D721Med (cell line): ENCODE measurements at places on chromosomes 1 and 21.

- no peak for DNase-seq
Observed at GRCh38 chr1:87715052-87715451, 386.4 kb downstream of the LMO4 start.

DNA sequence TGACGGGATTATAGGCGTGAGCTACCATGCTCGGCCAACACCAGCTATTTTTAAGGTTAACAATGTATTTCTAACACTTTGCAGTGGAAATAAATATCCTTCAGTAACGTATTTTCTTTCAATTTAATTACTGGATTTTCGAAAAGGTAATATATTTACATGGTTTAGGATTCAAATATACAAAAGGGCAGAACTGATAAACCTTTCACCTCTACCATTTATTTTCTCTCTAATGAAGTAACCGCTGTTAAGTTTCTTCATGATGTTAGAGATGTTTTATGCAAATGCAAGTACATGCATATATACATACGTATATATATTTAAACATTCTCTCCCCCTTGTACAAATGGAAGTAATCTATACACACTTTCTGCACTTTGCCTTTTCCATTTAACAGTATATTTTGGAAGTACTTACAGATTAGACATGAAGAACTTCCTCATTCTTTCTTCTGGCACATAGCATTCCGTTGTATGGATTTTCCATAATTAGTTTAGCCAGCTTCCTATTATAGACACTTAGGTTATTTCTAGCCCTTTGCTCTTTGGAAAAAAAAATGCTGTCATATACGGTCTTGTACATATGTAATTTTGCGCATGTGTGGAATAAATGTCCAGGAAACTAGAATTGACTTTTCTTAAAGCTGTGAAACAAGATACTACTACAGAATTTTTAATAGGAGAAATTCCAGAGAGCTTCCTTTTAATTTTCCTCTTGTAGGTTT lies 14.9 kb upstream of the HJV start:
- no peak for DNase-seq

DNA sequence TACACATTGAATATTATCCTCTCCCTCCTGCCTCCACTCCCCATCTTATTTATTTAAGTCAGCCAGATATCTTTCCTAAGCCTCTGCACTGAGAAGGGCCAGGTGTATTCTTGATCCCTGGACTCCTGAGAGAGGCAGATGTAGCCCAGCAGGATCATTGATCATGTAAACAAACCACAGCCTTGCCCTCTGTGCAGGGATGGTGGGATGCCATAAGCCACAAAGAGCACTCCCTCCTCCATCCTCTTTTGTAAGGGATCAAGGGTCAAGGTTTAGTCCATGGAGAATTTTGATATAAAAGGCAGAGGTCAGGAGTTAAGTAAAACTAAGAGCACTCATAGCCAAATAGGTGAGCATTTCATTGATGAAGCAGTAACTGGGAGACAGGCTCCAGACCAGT lies 17.3 kb downstream of the PHGDH start:
- no peak for DNase-seq

DNA sequence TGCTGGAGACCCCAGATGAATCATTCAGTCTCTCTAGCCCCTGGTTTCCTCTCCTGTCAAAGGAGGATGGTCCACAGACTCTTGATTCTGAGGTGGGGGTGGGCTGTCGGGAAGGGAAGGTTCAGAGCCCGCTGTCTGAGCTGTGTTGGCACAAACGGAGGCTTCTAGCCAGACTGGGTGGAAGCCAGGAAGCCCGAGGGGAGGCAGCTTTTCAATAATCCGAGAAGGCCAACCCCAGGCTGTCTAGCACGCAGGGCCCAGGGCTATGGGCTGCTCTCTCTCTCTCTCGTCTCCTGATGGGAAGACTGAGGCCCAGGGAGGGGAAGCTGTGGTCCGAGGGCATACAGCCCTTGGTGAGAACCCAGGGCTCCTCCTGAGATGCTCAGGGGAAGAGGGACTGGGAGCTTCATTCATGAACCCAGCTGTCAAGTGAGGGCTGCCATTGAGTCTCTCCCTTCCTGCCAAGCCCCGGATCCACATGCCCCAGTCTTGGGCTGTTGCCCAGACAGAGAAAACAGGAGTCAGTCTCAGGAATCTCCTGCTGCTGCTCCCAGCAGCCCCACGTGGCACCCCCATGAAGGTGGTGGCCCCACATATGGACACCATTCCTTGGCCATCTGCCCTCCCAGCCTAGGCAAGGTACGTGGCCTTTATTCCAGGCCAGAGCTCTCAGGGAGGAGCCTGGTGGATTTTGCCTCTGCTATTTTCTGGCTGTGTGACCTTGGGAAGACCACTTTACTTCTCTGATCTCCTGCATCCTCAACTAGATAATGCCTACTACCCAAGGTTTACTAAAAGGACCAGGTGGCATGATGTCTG lies 44.4 kb downstream of the RAP1GAP start:
- no peak for DNase-seq

DNA sequence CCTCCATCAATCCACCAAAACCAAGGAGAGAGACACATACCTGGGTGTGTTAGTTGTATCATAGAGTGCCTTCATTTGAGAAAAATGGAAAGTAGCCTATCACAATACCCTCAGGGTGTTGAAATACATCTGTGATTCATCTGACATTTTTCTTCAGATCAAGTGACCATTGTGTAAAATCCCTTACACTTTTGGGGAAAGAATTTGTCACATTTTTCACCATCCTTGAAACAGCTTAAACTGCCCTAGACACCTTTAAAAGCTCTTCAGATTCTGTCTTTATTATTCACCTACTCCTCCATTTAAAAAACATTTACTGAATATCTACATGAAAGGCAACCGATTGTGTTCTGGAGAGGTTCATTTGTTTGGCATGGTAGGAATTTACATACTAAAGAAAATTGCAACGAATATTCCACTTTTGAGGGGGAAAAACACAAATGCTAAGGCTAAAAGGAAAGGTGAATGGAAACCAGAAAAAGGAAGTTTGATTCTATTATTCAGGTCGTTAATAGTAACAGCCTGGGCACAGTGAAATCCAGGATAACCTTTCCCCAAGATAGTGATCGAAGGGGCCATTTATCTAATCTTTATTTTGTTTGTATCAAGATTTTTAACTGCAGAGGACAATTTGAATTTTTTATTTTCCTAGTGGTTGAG lies 70.4 kb upstream of the SAMSN1 start:
- DNase-seq, result no peak

DNA sequence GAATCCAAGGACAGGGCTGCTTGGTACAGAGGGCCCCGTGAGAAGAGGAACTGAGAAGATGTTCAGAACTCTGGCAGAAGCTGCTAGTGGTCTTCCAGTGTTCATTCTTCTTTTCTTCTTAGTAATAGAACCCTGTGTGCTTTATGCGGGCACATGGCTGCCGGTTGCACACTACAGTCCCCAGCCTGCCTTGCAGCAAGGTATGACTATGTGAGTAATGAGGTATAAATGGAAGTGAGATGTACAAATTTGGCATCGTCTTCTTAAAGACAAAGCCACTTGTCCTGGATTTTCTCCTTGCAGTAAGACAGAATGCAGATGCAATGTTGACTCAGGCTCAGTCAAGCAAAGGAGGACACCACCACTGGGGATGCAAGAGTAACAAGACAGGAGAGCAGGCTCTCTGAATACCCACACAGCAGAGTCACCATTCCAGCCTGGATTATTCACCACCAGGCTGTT lies 15.0 kb upstream of the ATP1B1 start:
- DNase-seq, result no peak

DNA sequence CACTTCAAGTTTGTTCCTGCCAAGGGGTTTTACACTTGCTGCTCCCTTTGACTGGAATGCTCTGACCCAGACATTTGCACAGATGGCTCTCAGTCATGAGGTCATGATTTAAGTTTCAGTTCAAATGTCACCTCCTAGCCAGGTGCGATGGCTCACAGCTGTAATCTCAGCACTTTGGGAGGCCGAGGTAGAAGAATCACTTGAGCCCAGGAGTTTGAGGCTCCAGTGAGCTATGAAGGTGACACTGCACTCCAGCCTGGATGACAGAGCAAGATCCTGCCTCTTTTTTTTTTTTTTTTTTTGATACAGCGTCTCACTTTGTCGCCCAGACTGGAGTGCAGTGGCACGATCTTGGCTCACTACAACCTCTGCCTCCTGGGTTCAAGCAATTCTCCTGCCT lies 4.5 kb upstream of the ZMYM4 start:
- DNase-seq, result no peak

DNA sequence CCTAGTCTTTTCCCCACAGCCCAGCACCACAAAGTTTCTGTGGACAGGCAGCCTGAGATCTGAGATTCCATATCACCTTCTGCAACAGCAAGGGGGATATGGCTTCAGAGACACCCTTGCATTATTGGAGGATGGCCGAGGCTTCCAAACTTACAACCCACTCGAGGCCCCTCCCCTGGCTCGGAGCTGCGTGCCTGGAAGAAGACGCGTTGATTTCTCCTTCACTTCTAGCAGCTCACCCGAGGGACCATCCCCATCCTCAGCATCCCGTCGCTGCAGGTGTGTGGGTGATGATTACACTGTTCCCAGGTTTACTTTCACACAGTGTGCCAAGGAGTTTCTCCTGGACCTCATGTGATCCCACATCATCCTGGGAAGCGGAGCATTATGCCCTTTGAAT lies 277.9 kb downstream of the MATN1 start:
- DNase-seq, result no peak

- no peak for DNase-seq
Observed at GRCh38 chr1:164836614-164837018, 277.6 kb downstream of the PBX1 start.
